ENCODE measurements at places on chromosomes 3 and 15.
A peak's percentile ranks its signal among the peaks of the same experiment; 100 is the strongest.

DNA sequence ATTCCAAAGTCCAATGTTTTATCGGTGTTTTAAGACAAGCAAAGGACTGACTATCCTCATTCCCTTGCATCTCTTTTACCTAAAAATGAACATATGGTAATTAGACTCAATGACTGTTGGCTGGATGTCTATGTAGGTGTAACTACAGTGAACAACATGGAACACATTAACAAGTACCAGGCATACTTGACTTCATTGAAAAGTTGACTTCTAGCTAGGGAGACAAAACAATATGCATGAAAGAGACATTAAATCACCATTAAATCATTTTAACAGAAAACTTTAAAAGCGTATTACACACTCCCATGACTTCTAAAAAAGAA lies 34.3 kb upstream of the ANPEP start:
- no peak for DNase-seq

DNA sequence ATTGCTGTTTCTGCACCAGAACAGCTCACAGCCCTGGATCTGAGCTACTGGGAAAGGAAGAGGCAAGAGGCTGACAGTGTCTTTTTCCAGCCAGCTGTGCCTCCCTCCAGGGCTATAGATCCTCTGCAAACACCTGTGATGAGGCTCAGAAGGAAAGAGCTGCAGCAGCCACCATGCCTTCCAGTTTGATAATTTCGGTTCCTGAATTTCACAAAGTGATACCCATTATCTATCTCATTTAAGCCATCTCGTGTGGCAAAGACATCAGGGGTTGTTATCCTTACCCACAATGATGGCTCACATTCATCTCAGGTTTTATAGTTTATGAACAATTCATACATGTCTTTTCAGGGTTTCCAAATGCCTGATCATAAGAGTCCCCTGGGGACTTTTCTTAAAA lies 1.8 kb upstream of the LARP6 start:
- no peak for DNase-seq

- no peak for DNase-seq
Observed at GRCh38 chr3:72101494-72101893, 316.5 kb upstream of the PROK2 start.

DNA sequence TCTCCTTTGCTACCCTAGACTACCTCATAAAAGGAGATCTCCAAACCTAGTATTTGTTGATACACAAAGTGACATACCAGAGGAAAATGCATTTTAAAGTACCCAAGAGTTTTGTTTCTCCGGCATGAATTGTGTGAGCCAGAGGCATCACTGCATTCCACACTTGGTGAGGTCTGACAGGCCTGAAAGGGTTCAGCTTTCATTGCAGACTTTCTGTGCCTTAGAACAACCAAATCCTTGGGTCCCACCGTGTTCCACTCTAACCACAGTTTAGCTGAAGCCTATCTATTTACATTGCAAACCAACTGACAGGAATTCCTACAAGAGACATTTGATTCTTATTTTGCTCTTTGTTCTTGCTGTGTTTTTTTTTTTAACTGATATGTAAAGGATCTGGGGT lies 21.0 kb upstream of the EID1 start:
- DNase-seq = no peak

DNA sequence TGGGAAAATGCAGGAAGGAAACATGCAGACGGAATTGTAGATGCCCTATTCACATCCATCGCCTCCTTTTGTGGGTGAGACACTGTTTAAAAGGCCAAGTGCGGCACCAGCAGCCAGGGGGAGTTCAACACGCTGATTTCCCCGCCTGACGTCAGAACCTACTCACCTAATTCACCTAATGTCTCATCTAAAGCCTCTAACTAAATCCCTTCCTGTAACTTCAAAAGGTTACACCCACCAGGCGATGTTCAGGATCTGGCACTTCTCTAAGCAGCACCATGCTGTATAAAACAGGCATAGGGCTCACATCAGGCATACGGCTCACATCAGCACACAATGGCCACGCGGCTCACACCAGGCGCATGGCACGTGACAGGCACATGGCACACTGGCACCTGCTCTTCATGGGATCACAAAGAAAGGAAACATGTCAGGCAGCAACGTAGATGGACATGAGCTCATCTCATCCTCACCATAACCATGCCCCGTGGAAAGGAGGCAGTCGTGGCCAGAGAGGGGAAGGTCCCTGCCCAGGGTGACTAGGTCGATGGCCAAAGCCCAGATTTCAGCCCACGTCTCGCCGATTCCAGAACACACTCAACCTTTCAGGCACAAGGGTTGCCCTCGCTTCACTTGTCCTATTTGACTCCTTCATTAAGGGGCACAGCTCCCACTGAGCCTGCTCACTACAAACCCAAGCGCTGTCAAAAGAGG lies 21.7 kb downstream of the XXYLT1 start:
- no peak for DNase-seq

GRCh38 chr3:187101184-187102072 lies 37.9 kb downstream of the RPL39L start:
- DNase-seq = peak; percentile 54

GRCh38 chr3:108293858-108294257 lies 2.5 kb upstream of the HHLA2 start:
- DNase-seq = no peak

DNA sequence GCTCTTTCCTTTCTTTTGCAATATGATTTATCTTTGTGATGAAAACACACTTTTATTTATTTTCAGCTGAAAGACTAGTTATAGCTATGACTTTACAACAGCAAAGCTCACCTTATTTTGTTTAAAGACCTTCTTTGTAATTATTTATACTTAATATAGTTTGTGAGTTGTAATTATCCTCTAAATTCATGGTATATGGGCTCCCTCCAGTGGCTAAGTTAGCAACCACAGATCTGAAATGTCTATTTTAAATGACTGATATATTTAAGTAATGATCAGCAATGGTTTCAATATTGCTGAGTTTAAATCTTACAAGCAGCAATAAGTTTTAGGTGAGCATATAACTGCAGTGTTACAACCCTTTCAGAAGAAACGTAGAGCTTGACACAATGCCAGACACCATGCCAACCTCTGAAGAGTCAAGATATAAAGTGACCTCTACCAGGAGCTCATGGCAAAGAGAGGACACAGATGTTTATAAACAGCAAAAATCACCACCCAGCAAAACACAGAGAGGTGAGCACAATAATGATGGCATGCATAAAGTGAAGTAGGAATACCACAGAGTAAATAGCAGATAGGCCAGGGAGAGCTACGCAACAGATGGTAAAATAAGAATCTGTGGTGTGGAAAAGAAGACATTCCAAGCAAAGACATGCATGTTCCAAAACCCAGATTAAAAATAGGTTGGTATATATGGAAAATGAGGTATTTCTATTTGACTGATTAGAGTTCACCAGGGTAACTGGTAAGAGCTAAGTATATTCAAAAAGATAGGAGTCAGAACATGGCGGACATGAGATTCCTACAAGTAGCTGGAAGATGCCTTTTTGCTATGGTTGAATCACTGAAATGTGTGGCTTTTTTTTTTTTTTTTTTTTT lies 143.7 kb upstream of the ZNF385D start:
- no peak for DNase-seq

DNA sequence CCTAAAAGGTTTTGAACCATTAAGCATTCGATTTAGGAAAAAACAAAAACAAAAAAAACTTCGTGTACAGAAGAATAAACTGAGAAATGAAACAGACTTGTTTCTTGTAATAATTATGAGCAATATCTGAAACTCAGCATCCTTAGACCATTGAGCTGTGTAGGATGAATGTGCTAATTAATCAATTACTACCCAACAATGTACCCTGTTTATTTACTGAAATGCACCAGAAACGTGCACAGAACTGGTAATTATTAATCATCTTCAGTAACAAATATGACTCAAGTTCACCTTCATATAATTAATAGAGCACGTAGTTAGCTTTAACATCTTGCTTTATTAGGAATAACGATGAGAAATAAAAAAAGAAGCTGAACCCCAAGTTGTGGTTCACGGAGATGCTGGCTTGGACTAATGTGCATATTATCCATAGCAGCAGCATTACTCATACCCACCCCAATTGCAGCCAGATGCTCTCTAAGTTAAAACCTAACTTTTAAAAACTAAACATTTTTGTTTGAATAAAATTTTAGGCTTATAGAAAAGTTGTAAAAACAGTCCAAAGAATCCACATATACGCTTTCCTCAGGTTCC lies 10.2 kb upstream of the C15orf61 start:
- DNase-seq = no peak

DNA sequence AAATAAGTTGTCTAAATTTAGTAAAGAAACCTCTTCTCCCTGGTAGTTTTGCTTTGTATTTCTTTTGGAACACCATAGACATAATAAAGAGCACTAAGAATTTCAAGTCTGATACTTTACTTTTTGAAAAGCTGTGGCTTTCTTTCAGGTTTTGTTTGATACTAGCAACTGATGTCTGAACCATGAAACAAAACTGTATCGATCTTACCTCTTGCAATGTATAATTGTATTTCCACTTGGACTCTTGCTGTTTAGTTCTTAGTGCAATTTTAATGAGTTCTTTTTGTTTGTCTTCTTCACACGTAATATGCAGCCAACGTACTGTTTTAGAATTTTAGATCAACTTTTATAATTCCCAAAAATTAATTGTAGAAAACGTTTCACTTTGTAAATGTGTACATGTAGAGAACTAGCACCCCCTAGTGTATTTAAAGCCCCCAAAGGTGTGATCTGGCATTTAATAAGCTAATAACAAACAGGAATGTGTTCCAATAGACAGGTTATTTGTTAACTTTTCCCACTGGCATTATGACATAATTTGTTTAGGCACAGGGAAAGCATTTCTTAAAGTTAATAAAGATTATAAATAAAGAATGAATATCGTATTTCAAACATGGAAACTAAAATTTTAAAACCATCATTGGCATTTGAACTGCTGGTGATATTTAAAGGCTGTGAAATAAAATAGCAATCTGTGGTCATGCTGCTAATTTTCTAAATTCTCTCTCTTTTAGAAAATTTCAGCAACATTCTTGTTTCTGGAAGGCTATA lies 289.1 kb upstream of the DNAJC19 start:
- DNase-seq = peak; percentile 2

DNA sequence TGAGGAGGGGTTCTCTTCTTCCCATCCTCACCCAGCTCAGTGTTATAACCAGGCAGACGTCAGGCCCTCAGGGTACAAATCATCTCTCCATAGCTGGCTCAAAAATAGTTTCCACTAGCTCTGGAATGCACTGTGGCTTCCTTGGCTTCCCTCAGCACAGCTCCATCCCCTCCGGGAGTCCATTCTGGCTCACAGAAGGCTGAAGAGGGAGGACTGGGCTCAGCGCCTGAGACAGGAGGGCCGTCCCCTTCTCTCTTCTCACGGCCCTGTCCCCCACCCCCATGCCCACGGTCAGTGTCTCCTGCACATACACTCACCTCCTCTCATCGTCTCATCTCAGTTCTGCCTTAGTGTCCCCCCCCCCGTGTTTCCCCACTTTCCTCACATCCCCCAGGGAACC lies 50.1 kb downstream of the UMPS start:
- DNase-seq = no peak

DNA sequence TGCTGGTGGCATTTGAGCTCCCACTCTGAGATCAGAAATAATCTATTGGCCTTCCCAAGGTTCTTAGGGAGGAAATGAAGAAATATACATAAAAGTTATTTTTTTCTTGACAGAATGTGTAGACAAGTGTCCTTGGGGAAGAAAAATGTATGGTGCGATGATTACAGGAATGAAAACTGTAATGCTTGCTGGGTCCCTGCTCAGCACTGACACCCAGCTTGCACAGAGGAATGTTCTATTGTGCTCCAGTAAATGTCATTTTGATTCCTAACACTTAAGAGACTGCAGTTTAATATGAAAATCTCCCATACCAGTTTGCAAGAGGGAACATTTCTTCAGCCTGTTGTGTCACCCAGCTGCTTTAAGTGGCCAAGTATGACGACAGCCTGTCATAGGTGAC lies 271.3 kb upstream of the TPM1 start:
- no peak for DNase-seq

DNA sequence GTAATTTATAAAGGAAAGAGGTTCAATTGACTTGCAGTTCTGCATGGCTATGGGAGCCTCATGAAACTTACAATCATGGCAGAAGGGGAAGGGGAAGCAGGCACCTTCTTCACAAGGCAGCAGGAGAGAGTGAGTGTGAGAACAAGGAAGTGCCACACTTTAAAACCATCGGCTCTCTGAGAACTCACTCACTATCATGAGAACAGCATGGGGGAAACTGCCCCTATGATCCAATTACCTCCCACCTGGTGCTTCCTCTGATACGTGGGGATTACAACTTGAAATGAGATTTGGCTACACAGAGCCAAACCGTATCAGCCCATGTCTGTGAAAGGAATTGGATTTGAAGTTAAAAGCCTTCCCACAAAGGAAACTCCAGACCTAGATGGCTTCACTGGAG lies 39.1 kb downstream of the TKT start:
- DNase-seq = no peak

DNA sequence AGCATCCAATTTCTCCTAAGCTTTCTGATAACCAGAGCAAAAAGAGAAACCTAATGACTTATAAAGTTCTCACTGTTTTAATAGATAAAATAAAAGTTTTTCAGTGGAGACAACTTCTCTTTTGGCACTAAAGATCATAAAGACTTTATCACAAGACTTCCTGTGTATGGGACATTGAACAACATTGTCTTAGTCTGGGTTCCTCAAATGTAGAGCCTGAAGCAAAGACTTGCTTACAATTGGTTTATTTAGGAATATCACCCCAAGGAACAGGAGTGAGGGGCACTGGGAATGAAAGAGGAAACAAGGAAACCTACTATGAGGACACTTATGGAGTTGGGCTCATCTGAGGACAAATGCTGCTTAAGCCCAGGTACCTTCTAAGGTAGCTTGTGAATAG lies 127.4 kb downstream of the B3GALNT1 start:
- no peak for DNase-seq

GRCh38 chr3:14885307-14885706 lies 62.1 kb upstream of the NR2C2 start:
- DNase-seq = no peak

DNA sequence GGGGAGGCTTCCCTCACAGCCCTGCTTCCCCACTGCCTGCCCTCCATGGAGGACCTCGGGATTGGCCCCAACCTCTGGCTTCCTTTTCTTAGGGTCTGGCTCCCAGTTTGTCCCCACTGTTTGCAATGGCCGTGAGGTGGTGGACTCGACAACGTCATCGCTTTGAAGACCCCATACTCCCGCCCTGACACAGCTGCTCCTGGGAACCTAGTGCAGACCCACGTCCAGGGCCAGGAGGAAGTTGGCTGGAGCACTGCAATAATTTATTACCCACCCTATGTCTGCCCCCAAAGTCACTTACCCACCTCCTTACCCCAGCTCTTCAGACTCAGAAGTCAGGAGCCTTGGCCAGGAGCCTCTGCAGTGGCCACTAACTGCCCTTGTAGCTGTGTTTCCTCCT lies 11.1 kb downstream of the GRM2 start:
- no peak for DNase-seq

GRCh38 chr3:177150970-177151627 lies 46.2 kb downstream of the TBL1XR1 start:
- no peak for DNase-seq

DNA sequence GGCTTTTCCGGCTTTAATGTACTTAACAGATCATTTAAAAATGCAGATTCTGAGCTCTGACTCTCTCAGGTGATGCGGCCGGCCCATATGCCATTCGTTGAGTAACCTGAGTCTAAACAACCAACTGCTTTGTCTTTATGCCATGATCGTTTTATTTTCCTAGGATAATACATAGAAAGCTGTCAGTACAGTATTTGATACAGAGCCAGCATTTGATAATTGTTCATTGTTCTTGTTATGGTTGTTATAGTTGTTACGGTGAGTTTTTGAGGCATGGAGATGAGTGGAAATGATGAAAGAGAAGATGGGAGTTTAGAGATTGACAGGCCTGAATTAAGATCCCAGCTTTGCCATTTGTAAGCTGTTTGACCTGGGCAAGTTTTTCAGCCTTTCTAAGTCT lies 40.0 kb downstream of the TMEM45A start:
- no peak for DNase-seq

GRCh38 chr3:13011573-13012220 lies 61.5 kb downstream of the IQSEC1 start:
- peak; percentile 88 for DNase-seq
